T-helper 1 cell (primary cell): ENCODE measurements at places on chromosomes 5 and 9.

GRCh38 chr5:107594253-107595045, 76.3 kb downstream of the EFNA5 start:
- DNase-seq = no peak

DNA sequence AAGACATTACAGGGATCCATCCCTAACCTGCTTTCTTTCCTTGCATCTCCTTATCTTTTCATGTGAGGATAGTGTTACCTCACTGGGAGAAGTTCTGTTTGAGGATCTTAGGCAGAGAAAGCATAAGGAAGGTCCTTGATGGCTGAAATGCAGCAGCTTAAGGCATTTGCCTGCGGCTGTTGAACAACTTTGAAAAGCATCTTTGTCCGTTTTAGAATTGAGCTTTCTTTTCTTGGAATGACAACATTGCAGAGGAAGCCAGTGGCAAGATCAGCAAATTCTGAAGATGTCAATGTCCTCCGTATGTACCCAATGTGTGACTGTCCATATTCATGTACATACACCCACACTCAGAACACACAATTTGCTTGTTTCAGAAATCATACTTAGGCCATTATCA, 436.2 kb downstream of the GABRG2 start:
- no peak for DNase-seq

DNA sequence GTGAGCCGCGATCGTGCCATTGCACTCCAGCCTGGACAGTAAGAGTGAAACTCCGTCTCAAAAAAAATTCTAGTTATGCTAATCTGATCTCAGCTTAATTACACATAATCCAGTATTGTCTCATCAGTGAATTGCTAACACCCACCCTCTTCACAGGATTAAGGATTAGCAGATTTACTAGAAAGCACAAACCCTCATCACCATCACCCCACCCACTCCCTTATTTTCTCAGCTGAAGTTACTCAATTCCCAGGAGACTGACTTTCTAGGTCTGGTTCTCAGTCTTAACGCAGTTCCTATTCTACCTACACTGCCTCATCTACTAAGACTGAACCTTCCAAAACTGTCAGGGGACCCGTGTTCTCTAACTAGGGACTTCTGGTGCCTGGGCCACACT, 9.0 kb downstream of the TOR1B start:
- DNase-seq = no peak

GRCh38 chr9:98521141-98521540, 187.6 kb downstream of the GABBR2 start:
- no peak for DNase-seq

DNA sequence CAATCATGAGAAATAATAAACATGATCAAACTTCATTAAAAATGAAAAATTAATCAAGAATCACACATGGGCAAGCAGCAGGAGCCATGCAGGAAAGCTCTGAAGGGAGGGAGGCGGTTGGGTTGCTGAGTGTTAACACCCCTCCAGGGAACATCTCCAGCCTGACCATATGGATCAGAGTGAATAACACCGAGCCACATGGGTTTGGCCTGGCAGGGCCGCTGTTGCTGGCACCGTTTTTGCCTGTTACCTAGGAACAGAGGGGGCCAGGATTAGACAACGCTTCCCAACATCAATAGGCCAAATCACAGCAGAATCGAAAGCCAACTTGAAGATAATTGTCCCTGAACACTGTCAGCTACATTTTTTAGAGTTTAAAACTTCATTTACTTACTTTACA, 160.2 kb downstream of the DENND1A start:
- DNase-seq = no peak
